Fibroblast of villous mesenchyme (primary cell): ENCODE measurements at places on chromosomes 16 and 17. TPM values are rescaled to one million over a fixed set of nuclear protein-coding genes. Genes with fewer than 3 reads are reported as not detected.

The SUMO2 gene
- total RNA-seq: 79.2 and 124 TPM in 2 replicates

The CLUH gene
- 36.7 and 42.7 TPM in 2 replicates for total RNA-seq

The CD300LG gene
- total RNA-seq: not detected in 2 replicates

The RSKR gene
- total RNA-seq: 4.8 and 5.6 TPM in 2 replicates

The PLSCR3 gene
- 16.8 and 28.3 TPM in 2 replicates for total RNA-seq

The IGFBP4 gene
- total RNA-seq: 188 and 225 TPM in 2 replicates

The GINS2 gene
- 5.8 and 8.6 TPM in 2 replicates for total RNA-seq

The KRT36 gene
- under 0.01 TPM in 2 replicates for total RNA-seq

The HS3ST3A1 gene
- 13.8 and 15.5 TPM in 2 replicates for total RNA-seq

The ACD gene
- total RNA-seq: 15.1 and 19.3 TPM in 2 replicates

The CCL1 gene
- not detected in 2 replicates for total RNA-seq

The ACOX1 gene
- total RNA-seq: 64.4 and 79.9 TPM in 2 replicates

The CACNA1G gene
- under 0.01 and 0.43 TPM in 2 replicates for total RNA-seq

The CCL5 gene
- total RNA-seq: under 0.01 TPM in 1 of 2 replicates, not detected in the other

The ARMC7 gene
- total RNA-seq: 2.6 and 3.0 TPM in 2 replicates

The AMDHD2 gene
- total RNA-seq: 31.1 and 45.7 TPM in 2 replicates

The C17orf100 gene
- total RNA-seq: 0.43 and 0.97 TPM in 2 replicates

The MGRN1 gene
- total RNA-seq: 43.2 and 44.5 TPM in 2 replicates

The OMG gene
- total RNA-seq: 0.43 TPM in 1 of 2 replicates, not detected in the other

The SMIM36 gene
- not detected in 2 replicates for total RNA-seq

The CTRB1 gene
- not detected in 2 replicates for total RNA-seq

The SMG6 gene
- total RNA-seq: 50.5 and 60.6 TPM in 2 replicates

The KRTAP4-6 gene
- total RNA-seq: not detected in 2 replicates
